ENCODE measurements at places on chromosomes 16 and 17.

DNA sequence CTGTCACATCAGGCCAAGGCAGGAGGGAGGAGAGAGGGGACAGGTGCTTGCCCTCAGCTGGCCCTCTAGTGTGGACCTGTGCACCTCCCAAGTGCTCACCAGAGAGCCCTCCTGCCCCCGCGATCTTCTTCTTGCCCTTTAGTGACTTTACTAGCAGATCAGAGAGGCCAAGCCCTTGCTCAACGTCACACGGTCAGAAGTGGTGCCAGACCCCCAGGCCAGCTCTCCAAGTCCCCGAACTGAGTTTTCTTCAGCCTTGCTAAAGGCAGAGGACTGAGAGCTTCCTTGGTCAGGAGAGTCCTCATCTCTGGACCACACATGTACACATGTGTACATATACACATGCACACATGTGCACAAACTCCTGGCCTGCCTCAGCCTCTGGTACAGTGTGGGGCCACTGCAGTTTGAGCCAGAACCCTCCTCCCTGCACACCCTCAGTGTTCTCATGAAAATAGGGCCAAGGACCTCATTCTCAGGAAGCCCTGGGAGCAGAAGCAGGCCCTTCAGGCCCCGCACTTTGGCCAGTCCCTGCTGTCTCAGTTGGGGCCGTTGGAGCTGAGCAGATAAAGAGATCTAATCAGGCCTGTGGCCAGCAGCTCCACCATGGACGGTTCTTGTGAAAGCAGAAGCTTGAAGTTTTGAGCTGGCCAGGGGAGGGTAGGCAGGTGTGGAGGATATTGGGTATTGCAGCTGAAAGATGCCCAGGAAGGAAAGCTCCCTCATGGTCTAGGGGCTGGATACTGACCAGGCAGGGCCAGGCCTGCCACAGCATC is 7.4 kb upstream of the EPX start:
- DNase-seq, result no peak

DNA sequence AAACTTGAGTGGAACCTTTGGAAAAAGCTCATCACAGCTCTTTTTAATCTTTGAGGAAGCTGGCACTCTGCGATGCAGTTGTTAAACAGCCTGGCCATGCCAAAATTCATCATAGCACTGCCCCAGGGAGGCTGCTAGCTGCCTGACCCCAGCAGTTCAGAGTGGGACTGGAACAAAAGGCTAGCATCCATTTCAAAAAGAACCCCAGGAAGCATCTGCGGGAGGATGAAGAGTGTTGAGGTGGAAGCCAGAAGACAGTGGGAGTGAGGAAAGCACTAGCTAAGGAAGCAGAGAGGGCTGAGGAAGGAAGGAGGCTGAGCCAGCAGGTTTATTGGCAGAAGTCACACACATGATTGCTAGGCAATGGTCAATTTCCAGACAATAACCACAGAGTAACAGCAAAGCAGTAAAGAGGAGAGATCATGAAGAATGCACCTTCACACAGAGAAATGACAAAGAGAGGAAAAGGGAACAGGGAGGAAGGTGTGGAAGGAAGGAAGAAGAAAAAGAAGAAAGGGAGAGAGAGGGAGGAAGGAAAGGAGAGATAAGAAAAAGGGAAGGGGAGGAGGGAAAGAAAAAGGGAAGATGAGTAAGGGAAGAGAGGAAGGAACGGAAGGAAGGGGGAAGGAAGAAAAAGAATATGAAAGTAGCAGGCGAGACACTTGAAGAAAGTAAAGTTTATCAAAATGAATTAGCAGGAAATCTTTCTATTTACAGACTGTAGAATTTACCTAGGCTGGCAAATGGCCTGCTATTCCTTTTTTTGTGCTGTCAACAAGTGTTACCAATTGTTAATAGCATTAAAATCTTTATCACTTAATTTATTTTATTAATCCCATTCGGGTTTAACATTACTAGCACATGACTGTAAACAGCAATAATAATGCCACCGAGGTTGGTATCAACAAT is 270.0 kb upstream of the PSMD7 start:
- no peak for DNase-seq

- DNase-seq, result peak; percentile 54
Measured at GRCh38 chr16:28210979-28211588, 681 bp downstream of the XPO6 start.

GRCh38 chr17:2181206-2181896 is 122.2 kb downstream of the SMG6 start:
- DNase-seq, result no peak

- peak; percentile 40 for DNase-seq
Measured at GRCh38 chr17:14301279-14302090, 604 bp downstream of the HS3ST3B1 start.

DNA sequence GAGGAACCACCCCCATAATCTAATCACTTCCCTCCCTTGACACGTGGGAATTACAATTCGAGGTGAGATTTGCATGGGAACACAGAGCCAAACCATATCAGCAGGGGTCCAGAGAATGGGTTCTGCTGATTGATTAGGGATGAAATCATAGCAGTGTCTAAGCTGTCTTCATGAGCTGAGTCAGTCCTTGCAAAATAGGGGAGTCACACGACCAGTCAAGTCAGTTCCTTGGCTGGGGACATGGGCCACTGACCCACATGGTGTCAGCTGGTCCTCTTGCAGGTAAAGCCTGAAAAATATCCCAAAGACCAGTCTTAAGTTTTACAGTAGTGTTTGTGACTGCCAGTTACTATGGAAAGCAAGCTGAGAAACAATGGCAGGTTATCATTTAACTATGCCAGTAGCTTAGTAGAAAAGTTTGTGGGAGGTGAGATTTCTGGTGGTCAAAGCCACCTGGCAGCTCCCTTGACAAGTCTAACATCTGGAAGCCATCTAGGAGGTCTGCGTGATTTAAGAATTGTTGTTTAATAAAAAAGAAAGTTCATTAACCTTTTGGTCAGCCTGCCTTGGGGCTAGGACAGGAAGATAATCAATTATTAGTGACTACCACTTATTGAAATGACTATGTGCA is 15.7 kb upstream of the ATF7IP2 start:
- DNase-seq, result no peak

- no peak for DNase-seq
Measured at GRCh38 chr17:81533339-81534141, 5.4 kb downstream of the FSCN2 start.

DNA sequence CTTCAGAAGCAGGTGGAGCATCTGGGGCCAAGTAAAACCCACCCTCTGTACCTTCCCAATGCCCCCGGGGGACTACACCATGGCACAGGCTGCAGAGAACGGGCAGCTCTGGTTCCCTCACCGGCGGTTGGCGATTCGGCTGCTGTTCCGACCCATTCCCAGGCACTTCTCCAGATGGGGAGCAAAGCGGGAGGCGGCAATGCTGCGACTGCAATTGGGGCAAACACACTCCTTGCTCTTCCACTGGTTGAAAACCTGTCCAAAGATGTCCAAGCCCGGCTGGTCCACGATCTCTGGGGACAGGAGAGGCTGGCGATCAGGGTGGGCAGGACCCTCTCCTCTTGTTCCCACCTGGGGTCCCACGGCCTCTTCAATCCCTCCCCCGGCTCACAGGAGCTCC is 2.6 kb downstream of the ATXN7L3 start:
- no peak for DNase-seq

- DNase-seq, result no peak
Measured at GRCh38 chr16:73311857-73312723, 264.2 kb upstream of the ZFHX3 start.

- no peak for DNase-seq
Measured at GRCh38 chr17:52606590-52606989, 448.1 kb upstream of the CA10 start.

- no peak for DNase-seq
Measured at GRCh38 chr17:21678393-21679081, 13.8 kb upstream of the KCNJ18 start.

DNA sequence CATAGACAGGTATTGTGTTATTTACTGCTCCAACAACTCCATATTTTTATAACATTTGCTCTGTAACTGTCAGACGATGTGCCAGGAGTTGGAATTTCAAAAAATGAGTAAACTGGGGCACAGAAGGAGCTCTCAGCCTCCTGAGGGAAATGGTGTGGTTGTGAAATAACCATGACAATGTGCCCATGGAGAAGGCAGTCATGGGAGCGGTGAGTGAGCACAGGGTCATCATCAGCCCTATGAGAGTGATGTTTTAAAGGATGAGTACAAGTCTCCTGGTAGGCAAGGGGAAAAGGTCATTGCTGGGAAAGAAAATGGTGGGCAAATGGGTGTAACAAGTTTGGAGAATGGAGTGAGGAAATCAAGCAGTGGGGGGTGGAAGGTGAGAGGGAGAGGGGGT is 115.0 kb upstream of the SEC14L1 start:
- DNase-seq, result no peak
